ENCODE measurements at places on chromosomes 12 and 14. TPM values are rescaled to one million over a fixed set of nuclear protein-coding genes. Genes with fewer than 3 reads are reported as not detected.

DNA sequence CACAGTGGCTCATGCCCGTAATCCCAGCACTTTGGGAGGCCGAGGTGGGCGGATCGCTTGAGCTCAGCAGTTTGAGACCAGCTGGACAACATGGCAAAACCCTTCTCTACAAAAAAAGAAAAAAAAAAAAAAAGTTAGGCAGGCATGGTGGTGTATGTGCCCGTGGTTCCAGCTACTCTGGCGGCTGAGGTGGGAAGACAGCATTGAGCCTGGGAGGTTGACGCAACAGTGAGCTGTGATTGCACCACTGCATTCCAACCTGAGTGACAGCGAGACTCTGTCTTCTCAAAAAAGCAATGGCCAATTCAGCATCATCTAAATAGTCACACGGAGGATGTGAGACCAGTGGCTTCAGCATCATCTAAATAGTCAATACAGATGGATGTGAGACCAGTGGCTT is 10.4 kb upstream of the SAMD4A start:
- no peaks in the 10 kb centered on the region for H3K36me3 ChIP-seq
- H3K27me3 ChIP-seq, result no peaks in the 10 kb centered on the region
- DNase-seq, result no peak
- H3K4me3 ChIP-seq, result no peak overlapping the region
- H3K4me1 ChIP-seq, result no peaks in the 10 kb centered on the region

DNA sequence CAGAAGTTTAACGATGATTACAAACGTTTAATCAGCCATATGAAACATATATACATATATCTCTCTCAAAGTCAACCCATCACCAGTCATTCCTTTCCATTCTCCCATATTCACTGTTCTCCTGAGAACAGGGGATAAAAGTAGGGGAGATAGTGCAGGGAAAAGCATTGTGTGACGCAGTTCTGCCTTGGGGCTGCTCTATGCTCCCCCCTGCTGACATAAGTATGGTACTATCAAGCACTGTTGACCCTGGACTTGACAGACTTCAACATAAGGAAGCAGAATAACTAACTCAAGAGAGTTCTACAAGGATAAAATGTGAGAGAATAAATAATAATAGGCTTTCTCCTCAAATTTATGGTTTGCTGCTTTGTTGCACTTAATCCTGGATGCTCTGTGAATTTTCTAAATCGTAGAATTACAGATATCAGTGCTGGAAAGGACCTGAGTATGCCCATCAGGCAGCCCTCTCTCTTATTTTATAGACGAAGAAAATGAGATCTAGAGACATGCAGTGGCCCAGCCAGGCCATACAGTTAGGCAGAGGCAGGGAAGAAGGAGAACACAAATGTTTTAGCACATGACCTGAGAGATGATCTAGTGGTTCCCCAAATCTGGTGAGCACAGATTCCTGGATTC is 87.2 kb downstream of the SCN8A start:
- no peaks in the 10 kb centered on the region for H3K4me1 ChIP-seq
- H3K27ac ChIP-seq, result no peak overlapping the region
- no peaks in the 10 kb centered on the region for H3K27me3 ChIP-seq

The P2RX2 gene
- not detected for total RNA-seq

The AGAP2 gene
- total RNA-seq, result 29.9 TPM

All from CD8-positive, alpha-beta memory T cell (primary cell).